A549 treated with DMSO at 1 μM for 4 hours (cell line): ENCODE measurements at places on chromosomes 3 and 15. TPM values are rescaled to one million over a fixed set of nuclear protein-coding genes. Genes with fewer than 3 reads are reported as not detected.

The TRPM1 gene
- not detected in 5 replicates for total RNA-seq

The FETUB gene
- 0.08 to 0.12 TPM (median 0.10 TPM) in 4 of 5 replicates, not detected in the other for total RNA-seq

The FEZF2 gene
- not detected in 5 replicates for total RNA-seq

The THBS1 gene
- 29.3 to 50.9 TPM (median 38.2 TPM) in 5 replicates for total RNA-seq

The PRSS50 gene
- not detected in 5 replicates for total RNA-seq

The TRA2B gene
- total RNA-seq: 160 to 194 TPM (median 176 TPM) in 5 replicates

The SACM1L gene
- 13.5 to 19.8 TPM (median 18.1 TPM) in 5 replicates for total RNA-seq

The NIPA2 gene
- total RNA-seq: 85.8 to 120 TPM (median 115 TPM) in 5 replicates

The ISLR2 gene
- total RNA-seq: 0.07 to 0.30 TPM (median 0.12 TPM) in 5 replicates
